Endothelial cell of umbilical vein (primary cell): ENCODE measurements at places on chromosomes 6 and 20. TPM values are rescaled to one million over a fixed set of nuclear protein-coding genes. Genes with fewer than 3 reads are reported as not detected.

DNA sequence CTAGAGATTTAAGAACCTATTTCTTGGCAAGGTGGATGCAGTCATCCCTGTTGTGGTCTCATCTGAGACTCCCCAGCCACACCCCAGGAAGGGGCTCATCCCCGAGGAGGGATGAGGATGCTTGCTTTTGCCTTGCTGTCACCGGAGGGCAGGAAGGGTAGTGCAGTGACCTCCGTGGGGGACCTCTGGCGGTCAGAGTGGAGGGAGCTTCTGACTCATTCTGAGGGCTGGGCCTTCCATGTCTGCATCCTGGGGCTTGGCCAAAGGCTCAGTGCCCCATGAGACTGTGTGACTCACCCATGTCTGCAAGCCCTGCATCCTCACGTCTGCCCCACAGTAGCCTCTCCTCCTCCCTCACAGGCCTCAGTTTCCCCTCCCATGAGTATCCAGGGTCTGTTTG lies 38.7 kb downstream of the UQCC2 start:
- DNase-seq, result peak; percentile 92

DNA sequence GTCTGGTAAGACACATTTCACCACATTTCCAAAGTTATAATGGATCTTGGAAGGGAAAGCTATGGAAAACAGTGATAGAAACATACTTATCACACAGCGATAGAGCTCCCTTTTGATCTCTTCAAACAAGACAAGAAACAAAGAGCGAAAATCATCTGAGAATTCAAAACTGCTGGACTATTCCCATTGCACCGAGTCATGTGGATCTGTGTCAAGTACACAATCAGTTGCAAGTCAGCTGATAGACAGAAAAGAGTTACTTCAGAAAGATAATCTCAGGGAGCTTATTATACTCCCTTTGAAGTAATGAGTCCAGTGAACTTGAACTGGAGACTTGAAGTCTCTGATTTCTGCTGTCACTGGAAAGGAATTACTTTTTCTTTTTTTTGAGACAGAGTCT lies 89.7 kb upstream of the GCM1 start:
- DNase-seq, result no peak

DNA sequence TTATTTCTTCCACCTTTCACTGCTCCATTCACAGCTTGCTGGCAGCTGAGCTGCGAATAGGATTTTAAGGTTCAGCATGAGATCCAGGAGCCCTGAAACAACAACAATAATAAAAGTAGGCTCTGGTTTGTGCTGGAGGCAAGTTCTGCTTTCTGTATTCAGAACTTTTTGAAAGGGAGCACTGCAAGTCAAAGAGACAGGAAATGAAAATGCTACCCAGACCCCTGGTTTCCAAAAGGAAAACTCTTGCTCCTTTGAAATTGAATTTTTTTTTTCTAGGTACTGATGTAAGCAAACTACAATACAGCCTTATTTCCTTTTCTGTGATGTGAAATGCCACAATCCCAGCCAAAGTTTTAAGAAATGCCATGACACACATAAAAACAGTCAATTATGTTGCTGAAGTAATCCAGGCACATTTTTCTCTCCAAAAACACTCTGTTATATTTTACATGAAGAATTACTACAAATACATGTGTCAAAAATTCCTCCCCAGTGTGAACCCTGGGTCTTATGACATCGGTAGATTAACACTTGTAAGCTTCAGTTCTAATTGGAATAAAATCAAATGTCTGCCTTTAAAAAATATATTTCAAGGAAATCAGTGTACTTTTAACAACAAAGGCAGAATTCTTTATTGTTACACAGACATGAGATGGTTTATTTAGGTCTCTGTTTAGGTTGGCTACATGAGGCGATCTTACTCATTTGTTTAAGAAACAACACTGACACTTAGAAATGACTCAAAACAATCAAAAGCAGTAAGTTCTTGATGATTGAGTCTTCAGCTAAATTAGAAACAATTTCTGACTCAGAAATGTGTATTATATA lies 656.7 kb downstream of the EPHA7 start:
- no peak for DNase-seq

The EFCAB8 gene
- 0.31 and 0.60 TPM in 2 replicates for total RNA-seq

DNA sequence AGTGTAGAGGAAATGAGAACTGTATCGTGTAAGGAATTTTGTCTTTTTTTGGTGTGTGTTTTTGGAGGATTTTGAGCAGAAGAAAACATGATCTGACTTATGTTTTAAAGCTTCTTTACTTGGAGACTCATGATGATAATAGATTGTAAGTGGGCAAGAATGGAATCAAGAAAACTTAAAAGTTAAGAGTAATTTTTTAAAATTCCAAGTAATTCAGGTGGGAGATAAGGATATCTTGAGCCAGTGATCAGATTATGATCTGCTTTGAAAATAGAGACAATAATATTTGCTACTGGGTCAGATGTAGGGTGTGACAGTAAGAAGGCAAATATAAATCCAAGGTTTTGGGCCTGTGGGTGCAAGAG lies 734 bp downstream of the ZSCAN26 start:
- no peak for DNase-seq

The LINC00237 gene
- not detected in 2 replicates for total RNA-seq

GRCh38 chr20:57270204-57270984 lies 4.0 kb upstream of the BMP7 start:
- DNase-seq, result no peak

- DNase-seq, result no peak
These were observed 39.5 kb downstream of the BICRAL start for GRCh38 chr6:42821341-42821668.

DNA sequence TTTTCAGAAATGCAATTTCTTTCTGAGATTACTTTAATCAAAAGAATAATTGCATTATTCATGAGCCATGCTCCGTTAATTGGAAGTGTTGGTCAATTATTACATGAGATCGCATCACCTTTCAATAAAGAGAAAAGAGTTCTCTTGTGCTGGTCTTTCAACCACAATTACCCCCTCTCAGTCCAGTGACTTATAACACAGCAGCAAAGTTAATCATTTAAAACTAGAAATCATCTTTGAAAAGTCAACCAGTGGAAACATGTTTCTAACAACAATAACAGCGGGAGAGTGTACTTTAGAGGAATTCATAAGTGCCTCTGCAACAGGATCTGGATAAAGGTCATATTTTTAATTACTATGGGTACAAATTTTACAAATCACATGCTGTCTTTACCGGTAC lies 384.4 kb upstream of the AGPAT4 start:
- no peak for DNase-seq

DNA sequence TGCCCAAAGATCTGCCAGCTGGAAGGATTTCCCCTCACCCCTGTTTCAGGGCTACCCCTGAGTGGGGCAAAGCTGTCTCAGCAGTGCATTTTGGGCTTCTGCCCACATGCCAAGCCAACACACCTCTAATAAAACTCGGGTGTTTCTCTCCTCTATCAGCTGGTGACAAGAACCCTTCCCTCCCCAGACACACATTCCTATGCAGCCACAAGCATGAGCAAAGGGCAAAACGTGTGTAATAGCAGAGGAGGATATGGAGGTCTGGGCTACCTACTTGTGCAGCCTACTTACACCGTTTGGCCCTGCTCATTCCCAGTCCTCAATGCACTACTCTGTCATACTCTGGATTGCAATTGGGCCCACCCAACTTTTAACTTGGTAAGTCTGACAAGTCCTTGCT lies 101.3 kb downstream of the IYD start:
- no peak for DNase-seq

- DNase-seq, result no peak
These were observed 56.7 kb upstream of the TMEM181 start for GRCh38 chr6:158503222-158503621.

GRCh38 chr6:28380381-28380780 lies 19.2 kb downstream of the ZSCAN12 start:
- DNase-seq, result no peak

GRCh38 chr6:143205585-143205984 lies 144.9 kb downstream of the AIG1 start:
- DNase-seq, result no peak

The CTAGE9 gene
- not detected in 2 replicates for total RNA-seq

- DNase-seq, result no peak
These were observed 50.9 kb downstream of the TMEM242 start for GRCh38 chr6:157272372-157272771.

DNA sequence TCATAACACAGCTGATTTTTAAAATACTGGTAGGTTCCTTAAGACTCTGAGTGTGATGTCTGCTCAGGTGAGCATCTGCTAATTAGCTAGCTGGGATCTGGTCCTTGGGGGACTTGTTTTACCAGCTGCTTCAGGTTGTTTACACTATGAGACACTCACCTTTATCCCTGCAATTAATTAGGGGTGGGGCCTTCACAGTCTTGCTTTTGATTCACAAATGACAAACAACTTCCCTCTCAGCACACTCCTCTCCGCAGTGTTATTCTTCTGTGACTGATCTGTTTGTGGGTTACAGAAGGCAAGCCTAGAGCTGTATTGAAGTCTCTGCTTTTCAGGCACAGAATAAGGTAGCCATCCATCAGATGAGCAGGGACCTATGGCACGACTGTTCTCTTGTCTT lies 62.0 kb upstream of the CD83 start:
- no peak for DNase-seq

GRCh38 chr6:124494956-124495664 lies 467.1 kb upstream of the RNF217 start:
- no peak for DNase-seq

The HM13 gene
- 188 and 211 TPM in 2 replicates for total RNA-seq

The FAM83B gene
- total RNA-seq, result not detected in 2 replicates

The TMEM170B gene
- total RNA-seq, result 4.1 and 4.2 TPM in 2 replicates

DNA sequence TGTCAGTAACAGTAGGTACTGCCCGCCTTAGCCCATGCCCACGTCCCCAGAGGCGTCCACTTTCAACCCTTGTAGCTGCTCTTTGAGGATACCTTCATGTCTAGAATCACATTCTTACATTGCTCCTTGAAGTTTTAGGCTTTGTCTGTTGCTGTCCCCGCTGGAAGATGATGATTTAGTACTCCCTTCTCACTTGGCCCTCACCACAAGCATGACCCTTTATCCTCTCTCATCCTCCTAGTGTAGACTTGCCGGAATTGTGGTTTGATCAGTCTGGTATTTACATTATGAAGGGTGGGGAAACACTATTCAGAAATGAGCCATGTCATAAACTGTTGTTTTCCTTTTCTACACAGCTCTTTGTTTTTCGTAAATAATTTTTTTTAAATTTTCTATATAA lies 87.4 kb downstream of the ARID1B start:
- DNase-seq, result no peak

The DLK2 gene
- total RNA-seq, result not detected in 2 replicates

DNA sequence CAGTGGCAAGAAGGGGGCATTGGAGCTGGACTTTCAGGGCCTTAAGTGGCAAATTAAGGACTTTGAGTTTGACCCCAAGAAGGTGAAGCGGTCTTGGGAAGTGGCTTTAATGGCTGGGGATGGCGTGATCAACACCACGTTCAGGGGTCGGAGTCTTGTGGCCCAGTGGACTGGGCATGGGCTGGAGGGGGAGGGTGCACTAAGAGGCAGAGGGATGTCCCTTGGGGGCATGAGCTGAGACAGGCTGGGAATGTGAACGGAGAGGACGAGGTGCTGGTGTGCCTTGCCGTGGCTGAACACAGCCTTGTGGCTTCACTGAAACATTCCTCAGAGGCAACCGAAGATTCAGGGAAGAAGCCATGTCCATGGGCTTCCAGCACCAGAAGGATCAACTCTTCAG lies 227.0 kb downstream of the SYNDIG1 start:
- no peak for DNase-seq

DNA sequence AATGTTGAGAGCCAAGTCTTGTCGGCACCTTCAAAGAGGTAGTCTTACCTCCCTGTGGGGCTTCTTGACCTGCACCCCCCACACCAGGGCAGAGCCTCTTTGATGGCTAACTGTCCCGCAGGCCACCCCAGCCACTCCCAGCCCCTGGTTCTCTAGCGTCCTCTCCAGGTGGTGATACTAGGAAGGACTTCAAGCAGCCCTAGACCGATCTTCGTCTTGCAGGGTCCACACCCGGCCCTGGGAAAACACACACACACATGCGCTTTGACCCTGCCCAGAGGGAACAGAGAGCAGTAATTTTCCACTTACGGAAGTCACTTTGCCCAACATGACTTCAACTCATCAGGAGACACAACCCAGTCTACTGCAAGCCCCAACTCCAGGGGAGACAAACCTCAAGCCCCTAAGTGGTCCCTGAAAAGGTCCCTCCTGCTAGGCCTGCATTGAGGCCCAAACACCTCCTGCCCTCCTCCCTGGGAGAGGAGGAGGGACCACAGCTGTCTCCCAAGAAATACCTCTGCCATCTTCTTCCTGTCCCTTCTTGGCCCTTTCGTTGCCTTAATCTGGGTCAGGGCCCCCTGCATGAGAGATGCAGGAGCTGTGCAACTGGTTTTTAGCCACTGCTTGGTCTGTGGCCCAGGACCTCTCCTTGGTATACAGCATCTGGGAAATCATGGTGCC lies 2.9 kb upstream of the BPIFB1 start:
- DNase-seq, result no peak

DNA sequence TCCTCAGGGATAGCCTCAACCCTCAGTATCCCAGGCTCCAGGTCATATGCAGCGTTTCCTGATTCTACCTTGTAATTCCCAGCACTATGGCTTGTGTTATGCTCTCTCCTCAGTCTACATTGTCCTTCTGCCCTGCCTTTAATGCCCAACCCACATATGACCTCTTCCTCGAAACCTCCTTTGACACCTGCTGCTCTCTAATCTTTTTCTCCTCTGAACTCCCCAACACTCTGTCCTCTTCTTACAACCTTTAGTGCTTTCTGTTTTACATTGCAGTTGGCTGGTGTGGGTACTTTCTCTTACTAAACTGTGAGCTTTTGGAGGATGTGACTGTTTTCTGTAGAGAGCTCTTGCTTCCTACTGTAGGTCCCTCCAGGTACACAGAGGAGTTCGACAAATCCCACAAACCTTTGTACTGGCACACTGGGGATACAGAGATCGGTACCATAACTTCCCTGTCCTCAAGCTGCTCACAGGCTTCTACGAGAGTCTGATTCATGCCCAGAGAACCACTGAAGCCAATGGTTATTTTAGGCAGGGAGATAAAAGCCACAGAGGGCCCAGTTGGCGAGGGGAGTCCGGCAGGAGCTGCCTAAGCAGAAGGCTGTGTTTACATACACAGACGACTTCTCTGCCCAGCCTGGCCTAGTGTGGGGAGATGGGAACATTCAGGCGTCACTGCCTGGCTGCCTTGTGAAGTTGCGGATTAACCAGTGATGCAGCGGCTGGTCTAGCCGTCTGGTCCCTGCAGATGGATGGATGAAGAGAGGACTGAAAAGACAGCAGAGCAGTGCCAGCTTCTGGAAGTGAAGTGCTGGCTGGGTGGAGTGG lies 8.4 kb upstream of the EPB41L1 start:
- no peak for DNase-seq

The PPP1R3G gene
- total RNA-seq, result 0.07 and 0.09 TPM in 2 replicates

GRCh38 chr6:149686230-149686629 lies 31.7 kb downstream of the LATS1 start:
- no peak for DNase-seq
